ENCODE measurements at places on chromosomes 1 and 21.

GRCh38 chr21:42533963-42534355, 20.3 kb downstream of the SLC37A1 start:
- DNase-seq = no peak

GRCh38 chr1:173954179-173954578, 37.1 kb upstream of the SERPINC1 start:
- DNase-seq = no peak

DNA sequence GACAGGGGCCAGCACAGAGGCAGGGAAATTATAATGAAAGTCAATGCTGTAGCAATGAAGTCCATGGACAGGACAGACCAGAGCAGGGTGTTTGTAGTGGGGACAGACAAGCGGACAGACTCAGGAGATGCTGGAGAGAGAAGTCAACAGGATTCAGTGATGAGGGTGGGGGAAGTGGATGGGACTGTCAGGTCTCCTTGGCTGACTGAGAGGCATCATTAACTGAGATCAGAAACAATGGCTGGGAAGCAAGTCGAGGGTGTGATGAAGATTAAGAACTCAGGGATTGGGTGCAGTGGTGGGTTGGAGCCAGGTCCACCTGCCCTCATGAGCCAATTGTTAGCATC, 25.5 kb downstream of the CD58 start:
- no peak for DNase-seq

- DNase-seq = no peak
Measured at GRCh38 chr1:65059930-65060538, 88.0 kb upstream of the AK4 start.

GRCh38 chr1:214234635-214235025, 46.3 kb upstream of the SMYD2 start:
- DNase-seq = no peak

GRCh38 chr21:16073586-16073985, 343.8 kb downstream of the USP25 start:
- DNase-seq = no peak

Measured in stimulated activated CD8-positive, alpha-beta memory T cell treated with anti-CD3 and anti-CD28 coated beads, Interleukin-2, amount 100 ng/mL, for 1 hour (primary cell).